ENCODE measurements at places on chromosomes 11 and 22.

GRCh38 chr11:113778111-113778910 is 1.3 kb upstream of the CLDN25 start:
- no peak for DNase-seq

DNA sequence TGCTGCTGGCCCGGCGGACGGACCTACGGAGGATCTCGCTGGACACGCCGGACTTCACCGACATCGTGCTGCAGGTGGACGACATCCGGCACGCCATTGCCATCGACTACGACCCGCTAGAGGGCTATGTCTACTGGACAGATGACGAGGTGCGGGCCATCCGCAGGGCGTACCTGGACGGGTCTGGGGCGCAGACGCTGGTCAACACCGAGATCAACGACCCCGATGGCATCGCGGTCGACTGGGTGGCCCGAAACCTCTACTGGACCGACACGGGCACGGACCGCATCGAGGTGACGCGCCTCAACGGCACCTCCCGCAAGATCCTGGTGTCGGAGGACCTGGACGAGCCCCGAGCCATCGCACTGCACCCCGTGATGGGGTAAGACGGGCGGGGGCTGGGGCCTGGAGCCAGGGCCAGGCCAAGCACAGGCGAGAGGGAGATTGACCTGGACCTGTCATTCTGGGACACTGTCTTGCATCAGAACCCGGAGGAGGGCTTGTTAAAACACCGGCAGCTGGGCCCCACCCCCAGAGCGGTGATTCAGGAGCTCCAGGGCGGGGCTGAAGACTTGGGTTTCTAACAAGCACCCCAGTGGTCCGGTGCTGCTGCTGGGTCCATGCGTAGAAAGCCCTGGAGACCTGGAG is 74.1 kb downstream of the LRP5 start:
- no peak for DNase-seq

DNA sequence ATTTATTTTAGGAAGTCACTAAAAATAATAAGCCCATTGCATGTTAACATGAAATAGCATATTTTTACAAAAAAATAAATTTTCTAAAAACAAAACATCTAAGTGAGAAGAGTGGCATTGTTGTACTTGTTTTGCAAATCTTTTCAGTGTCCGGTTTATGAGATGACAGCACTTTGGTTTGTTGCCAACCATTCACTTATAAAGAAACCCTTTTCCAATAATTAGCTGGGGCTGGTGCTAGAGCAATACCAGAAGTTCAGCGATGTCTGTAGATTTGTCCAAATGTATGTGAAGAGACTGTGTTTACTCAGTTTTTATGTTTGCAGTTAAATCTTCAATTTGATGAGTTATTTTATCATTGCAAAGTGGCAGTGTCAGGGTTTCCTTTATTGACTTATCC is 22.1 kb upstream of the KRTAP5-7 start:
- no peak for DNase-seq

GRCh38 chr11:12531681-12532080 is 142.5 kb upstream of the TEAD1 start:
- DNase-seq = no peak

DNA sequence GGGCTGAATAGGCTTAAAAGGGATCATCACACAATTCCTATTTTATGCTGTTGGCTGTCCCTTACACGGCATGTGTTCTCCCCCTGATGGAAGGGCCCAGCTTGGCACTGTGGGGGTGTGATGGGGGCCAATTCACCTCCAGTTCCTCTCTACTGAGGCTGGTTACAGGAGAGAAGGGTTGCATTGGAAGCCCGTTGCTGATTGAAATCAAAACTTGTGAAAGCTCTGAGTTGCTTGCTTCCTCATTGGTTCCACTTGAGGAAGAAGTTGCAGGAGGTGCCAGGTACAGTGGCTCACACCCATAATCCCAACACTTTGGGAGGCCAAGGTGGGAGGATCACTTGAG is 13.3 kb upstream of the PRG2 start:
- no peak for DNase-seq

GRCh38 chr11:73415854-73416615 is 39.8 kb downstream of the RELT start:
- no peak for DNase-seq

DNA sequence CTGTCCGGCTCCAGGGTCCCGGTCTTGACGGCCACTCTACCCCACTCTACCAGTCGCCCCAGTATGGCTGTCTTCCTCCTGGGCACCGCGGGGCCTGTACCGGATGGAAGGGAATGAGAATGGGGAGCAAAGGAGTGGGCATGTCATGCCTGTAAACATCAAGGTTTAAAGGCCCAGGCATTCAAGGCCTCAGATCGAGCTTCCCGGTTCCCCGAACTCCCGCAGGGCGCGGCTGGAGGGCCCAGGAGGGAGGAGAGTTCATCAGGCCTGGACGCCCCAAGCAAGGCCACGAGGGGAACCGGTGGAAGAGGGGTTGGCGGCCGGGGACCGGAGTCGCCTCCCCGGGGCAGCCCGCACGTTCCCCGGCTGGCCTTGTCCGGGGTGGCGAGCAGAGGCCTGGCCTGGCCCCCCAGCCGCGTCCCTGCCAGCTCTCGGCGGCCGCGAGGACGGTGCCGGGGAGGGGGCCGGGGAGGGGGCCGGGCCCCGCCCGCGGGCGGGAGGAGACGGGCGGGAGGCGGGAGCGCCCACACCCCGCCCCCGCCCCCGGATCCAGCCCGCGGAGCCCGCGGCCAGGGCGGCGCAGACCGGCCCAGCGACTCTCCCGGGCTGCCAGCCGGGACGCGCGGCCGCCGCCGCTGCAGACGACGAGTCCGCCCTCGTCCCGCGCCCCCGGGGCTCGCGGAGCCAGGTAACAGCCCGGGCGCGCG is at the start of gene CDC42EP1:
Gene CDC42EP1, plus strand, starts transcription at position 580 of the 707 bp plus-strand sequence. CDS start 5,870 bp downstream, outside the sequence.
- DNase-seq = no peak

GRCh38 chr11:206526-207207 is 532 bp downstream of the BET1L start:
- no peak for DNase-seq

GRCh38 chr11:116994195-116994594 is 104.0 kb downstream of the SIK3 start:
- no peak for DNase-seq

DNA sequence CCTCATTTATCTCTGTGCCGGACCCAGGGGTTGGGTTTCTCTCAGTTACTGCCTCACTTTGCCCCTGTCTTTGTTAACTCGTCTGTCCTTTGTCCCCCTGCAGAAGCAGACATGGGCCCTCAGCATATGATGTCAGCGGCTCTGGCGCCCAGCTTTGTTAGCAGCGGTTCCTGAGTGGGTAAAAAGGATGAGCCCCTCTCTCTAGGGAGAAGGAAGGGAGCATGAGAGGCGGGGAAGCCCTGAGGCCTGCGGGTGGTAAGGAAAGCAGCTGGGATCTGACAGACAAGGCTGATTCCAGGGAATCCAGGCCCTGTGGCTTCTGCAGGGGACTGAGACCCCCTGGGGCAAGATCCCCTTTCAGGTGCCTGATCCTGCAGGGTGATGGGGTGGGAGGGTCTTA is 51.7 kb downstream of the MCM5 start:
- DNase-seq = no peak

DNA sequence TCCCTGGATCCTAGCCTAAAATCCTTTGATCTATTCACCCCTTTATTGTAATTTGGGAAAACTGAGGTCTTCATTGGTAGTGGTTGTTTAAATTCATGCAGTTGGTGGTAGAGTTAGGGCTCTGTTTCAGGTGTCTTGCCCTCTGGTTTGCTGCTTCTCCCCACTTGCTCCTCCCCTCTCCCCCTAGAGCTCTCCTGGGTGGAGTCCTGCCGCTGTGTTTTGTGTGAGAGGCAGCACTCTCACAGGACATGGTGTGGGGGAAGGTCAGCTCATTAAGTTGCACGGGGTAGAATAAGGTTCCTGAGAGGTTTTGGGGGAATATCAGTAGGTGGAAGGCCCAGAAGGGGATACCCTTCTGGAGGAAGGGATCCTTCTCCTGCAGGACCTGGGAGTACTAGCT is 98.1 kb upstream of the NECTIN1 start:
- no peak for DNase-seq

- DNase-seq = no peak
Observed at GRCh38 chr22:45649809-45650208, 21.8 kb upstream of the ATXN10 start.

GRCh38 chr11:76630600-76631281 is 39.8 kb downstream of the LRRC32 start:
- no peak for DNase-seq

DNA sequence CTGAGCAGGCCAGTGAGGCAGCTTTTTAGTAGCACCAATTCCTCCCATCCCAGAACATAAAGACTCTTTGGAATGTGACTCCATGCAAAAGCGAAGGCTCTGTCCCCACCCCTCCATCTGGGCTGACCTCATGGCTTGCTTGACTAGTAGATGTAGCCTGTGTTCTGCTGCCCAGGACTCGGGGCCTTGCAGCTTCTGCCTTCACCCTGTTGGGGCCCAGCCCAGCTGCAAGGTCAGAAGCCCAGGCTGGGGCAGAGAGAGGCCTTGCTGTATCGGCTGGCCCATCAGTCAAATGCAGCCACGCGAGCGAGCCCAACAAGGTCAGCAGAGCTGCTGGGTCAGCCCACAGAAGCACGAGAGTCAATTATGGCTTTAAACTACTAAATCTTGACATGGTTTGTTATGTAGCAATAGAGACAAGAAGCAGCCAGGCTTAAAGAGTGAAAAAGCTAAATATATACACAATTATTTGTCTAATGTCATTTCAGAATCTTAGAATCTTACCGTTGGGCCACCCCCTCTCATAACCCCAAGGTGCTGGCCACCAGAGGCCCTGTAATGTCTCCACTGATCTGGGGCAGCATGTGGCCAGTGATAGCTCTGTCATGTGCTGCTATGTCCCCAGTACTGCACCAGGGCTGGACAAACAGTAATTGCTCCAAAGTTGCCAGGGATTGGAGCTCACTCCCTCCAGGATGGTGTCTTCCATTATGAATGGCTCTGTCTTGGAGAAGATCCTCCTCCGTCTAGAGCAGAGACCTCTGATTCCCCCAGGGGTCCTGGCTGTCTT is 10.4 kb upstream of the WNT11 start:
- no peak for DNase-seq

DNA sequence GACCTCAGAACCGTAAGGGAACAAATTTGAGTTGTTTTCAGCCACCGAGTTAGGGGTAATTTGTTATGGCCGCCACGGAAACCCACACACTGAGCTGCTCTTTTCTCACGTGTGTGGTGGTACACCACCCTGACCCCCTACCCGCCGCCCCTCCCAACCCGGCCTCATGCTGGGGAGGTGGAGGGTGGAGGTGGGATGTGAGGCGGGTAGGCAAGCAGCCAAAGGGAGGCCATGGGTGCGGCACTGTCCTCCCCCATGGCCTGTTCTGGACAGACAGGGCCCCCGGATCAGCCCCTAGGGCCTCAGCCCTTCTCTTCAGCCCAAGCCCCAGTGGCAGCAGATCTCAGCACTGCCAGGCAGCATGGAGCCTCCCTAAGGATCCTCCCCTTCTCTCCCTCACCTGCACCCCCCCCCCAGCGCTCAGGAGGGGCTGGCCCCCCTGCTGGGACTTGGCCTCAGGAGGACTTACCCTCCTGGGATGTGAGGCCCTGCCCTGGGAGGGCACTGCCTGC is 7.9 kb downstream of the PRR5 start:
- no peak for DNase-seq

GRCh38 chr11:7874056-7874455 is 57.0 kb downstream of the OR10A6 start:
- no peak for DNase-seq

DNA sequence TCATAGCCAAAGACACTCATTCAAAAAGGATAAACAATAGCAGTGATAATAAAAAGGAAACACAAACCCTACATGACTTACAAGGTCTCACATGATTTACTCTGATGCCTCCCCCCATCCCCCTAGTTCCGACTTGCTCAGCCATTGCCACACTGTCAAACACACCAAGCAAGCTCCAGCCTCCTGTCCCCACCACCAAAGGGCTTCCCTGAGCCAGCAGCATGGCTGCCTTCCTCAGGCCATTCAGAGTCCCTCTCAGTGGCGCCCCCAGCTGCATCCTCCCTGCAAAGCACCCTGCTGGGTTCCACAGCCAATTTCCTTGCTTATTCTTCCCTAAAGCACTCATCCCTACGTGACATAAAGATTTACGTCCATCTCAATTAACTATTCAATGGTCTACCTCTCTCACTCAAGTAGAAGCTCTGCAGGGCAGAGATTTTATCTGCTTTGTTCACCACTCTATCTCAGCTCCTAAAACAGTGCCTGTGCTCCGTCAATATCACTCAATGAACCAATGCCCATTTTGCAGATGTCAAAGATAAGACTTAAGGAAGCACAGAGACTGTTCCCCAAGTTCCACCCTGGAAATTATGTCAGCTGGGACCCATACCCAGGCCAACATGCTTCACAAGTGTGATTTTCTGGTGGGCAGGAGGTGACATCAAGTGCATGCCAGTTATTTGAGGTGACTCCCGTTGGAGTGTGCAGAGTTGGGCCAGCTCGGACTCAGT is 106.9 kb downstream of the SYN3 start:
- no peak for DNase-seq

DNA sequence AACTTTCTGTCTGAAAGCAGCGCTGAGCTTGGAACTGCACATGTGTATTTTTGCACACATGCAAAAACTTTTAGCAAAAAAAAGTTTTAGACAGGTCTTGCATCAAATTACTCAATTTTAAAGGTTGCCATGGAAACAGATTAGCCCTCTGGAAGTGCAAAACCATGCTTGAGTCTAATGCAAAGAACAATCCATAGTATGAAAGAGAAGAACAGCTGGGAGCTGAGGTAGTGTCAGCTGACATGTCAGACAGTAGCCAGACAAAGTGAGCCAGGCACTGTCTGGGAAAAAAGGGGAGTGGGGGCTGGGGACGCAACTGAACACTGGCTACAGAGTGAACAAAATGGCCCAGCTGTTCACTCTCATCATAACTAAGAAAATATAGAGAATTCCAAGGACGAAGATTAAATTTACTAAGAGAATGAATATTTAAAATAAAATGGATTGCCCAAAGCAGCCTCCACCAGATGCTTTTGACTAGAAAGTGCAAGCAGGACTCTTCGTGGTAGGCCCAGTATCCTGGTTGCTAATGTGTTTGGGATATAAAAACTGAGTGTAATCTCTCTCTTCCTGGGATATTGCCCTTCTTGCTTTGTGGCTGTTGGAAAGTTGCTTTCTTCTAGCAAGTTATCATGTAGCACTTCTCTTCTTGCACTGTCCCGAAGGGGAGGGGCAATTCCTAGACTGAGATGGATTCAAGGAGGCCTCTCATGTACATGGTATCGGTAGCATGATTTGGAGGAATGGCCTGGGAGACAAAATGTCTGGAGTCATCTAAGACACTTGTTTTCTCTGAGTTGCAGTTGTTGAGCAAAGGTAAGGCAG is 434.1 kb upstream of the FAT3 start:
- no peak for DNase-seq

- DNase-seq = no peak
Observed at GRCh38 chr11:106395716-106396349, 318.4 kb downstream of the AASDHPPT start.

- peak; percentile 27 for DNase-seq
Observed at GRCh38 chr11:2166091-2166851, 5.3 kb upstream of the INS start.

- no peak for DNase-seq
Observed at GRCh38 chr22:17964643-17965042, 59.7 kb downstream of the MICAL3 start.

DNA sequence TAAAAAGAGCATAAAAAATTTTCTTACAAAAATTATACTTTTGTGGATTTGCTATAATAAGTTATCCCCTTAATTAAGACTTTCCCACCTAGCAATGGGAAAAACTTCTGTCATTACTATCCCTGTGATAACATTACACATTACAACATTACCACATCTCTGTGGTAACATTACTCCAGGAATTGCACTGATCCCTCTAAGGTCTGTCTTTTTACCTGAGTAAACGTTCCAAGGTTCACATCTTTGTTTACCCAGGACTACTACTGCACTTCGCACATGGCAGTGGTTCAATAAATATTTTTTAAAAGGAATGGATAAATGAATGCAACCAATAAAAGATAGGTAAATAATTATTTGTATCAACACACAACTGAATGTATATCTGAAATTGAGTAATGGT is 92.4 kb upstream of the NOX4 start:
- DNase-seq = no peak
